ENCODE measurements at places on chromosomes 6 and 20.
A peak's percentile ranks its signal among the peaks of the same experiment; 100 is the strongest.

- no peak for DNase-seq
These were observed 40.9 kb downstream of the NKX2-4 start for GRCh38 chr20:21356386-21356785.

DNA sequence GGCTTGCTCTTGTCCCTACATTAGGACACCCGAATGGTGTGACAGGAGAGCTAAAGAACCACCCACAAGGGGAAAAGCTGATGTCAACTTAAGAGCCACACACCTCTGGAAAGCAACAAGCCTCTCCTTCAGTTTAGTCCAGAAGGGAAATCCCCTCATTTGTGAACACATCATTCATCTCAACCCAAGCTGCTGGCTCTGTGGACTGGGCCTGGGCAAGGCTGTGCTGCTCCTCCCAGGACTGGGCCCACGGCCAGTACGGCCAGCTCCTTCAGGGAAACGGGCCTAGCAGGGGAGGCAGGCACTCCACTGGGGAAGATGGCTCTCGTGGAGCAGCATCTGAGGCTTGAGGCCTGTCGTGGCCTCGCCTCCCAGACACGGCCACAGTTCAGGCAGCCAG lies 12.8 kb upstream of the SLC4A11 start:
- no peak for DNase-seq

GRCh38 chr6:46517202-46517601 lies 26.0 kb upstream of the RCAN2 start:
- no peak for DNase-seq

- DNase-seq, result no peak
These were observed 48.4 kb downstream of the PLAGL2 start for GRCh38 chr20:32158943-32159660.

GRCh38 chr6:150599199-150600009 lies at the start of gene PLEKHG1:
PLEKHG1 (plus strand) TSS chr6:150599885; CDS start chr6:150733682, 133,797 bp downstream.
- DNase-seq, result no peak

DNA sequence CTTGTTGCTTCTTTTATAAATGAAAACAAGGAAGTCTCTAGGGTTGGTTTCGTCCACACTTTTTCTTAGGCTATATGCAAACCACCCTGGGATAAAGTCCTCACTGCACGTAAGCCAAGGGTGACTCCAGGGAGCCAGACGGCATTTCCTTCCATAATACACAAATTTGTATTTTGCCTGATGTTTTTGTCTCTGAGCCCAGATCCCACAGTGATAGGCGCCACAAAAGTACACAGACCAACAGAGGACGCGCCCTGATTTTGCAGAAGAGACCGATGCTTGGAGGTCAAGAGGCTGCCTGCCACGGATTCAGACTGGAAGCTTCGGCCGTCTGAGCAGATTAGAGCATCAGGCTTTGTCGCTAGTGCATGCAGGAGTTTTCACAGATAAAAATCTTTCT lies 22.8 kb downstream of the FOXQ1 start:
- no peak for DNase-seq

DNA sequence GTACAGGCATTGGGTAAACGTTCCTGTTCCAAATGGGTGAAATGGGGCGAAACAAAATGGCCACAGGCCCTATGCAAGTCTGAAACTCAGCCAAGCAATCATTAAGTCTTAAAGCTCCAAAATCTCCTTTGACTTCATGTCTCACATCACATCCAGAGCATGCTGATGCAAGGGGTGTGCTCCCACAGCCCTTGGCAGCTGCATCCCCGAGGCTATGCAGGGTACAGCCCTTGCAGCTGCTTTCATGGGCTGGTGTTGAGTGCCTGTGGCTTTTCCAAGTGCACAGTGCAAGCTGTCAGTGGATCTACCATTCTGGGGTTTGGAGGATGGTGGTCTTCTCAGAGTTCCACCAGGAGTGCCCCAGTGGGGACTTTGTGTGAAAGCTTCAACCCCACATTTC lies 270.0 kb upstream of the CDYL start:
- DNase-seq, result no peak

DNA sequence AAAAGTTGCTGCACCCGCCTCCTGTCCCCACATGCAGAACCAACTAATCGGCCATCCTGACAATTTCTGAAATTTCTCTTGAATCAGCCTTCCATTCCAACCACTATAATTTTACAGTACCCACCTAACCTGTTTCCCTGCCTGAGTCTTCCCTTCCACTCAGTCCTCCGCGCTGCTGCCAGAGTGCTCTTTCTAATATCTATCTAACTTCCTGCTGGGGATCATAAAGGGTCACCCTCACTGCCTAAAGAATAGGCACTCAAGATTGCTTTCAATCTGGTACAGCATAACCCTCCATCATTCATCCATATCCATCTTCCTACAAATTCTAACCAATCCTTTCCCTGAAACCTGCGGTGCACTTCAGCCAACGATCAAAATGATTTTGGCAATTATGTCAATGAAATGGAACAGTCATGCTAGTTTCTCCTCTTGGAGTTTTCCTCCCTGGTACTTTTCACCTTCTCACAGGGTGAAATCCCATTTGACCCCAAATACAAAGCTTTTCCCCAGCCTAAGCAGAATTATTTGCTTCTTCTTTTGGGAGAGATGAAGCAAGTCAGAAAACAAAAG lies 117.5 kb upstream of the BEND6 start:
- DNase-seq, result no peak

DNA sequence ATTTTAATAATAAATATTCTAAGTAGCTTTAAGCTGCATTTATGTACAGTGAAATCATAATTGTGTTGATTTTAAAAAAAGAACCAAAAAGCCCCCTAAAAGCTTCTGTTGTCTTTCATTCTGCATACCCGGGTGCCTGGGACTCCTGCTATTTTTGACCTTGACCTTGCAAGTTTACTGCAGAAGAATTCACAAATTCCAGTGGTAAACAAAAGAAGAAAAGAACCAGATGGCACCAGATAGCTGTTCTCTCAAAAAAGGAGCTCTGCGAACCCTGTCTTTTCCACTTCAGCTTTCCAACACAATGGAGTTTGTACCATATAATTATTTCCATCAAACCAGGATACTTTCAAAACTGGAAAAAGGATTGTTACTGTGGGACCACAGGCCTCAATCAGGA lies 363.3 kb downstream of the SMOC2 start:
- DNase-seq, result no peak

- DNase-seq, result no peak
These were observed 49.0 kb downstream of the COL9A1 start for GRCh38 chr6:70253923-70254322.

- peak; percentile 2 for DNase-seq
These were observed 65.2 kb downstream of the STX11 start for GRCh38 chr6:144215402-144215931.

- no peak for DNase-seq
These were observed 278.1 kb downstream of the FRK start for GRCh38 chr6:115782612-115783011.

DNA sequence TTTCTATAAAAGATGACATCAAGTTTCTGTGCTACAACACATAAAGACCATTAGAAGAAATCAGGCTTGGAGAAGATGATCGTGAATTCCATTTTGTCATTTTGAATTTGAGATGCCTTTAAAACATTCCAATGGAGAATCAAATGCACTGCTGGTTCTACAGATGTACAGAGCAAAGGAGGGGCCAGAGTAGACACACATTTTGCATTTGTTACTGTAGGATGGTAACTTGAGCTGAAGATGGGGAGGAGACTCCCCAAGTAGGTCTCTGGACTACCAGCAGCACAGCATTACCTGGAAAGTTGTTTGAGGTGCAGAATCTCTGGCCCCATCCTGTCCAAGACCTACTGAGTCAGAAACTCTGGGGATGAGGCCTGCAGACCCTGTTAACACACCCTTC lies 121.6 kb upstream of the RALGAPA2 start:
- DNase-seq, result no peak

DNA sequence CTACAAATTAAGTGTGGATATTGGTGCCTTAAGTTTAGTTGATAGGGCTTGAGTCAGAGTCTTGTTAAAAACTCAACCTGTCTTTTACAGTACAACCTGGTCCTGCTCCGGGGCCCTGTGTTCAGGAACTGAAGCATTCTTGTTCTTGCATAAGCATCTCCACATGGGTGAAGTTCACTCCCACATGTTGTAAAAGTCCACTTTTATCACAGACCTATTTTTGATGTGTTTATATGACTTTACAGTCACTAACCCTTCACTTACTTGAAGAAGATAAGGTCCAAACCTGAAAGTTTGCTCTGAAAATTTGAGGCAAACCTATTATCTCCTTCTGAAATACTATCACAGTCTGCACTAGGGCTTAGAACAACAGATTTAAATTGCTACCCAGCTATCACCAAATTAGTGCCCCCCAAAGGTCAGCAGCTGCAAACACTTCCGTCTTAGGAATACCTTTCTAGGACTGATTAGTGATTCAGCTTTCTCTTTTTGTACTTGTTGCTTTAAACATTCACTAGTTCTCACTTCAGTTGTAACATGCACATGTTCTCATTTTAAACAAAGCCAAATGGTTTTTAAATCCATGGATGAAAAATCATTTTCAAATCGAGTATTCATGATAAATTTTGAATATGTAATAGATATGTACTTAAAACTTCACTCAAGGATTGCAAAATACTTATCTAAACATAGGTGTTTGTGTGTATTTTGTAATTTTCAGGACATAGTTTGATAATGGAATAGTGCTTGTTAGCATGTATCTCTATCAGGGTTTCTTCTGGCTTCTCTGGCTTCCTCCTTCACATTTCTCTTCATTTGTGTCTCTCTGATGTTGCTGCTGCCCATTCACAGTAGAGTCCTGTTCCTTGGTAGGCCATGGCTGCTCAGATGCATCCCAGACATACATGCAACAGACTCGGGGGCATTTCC lies 469.8 kb upstream of the SOX4 start:
- DNase-seq, result no peak

- no peak for DNase-seq
These were observed 191.7 kb upstream of the NOX3 start for GRCh38 chr6:155647354-155647753.

DNA sequence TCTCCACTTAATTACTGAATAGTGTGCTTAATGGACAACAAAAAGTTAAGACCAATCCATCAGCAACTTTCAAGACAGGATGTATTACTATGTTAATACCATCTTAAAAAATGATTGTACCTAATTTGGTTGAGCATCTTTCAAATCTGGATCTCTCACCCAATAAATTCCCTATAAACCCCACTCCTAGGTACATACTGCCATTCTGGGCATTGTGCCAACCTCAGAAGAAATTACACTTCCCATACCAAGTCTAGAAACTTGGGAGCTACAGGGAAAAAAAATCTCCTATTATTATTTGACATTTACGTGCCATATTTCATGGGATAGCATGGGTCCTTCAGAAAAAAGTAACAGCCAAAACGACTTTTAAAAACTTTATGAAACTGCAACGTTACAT lies 5.1 kb downstream of the SYNCRIP start:
- DNase-seq, result no peak

DNA sequence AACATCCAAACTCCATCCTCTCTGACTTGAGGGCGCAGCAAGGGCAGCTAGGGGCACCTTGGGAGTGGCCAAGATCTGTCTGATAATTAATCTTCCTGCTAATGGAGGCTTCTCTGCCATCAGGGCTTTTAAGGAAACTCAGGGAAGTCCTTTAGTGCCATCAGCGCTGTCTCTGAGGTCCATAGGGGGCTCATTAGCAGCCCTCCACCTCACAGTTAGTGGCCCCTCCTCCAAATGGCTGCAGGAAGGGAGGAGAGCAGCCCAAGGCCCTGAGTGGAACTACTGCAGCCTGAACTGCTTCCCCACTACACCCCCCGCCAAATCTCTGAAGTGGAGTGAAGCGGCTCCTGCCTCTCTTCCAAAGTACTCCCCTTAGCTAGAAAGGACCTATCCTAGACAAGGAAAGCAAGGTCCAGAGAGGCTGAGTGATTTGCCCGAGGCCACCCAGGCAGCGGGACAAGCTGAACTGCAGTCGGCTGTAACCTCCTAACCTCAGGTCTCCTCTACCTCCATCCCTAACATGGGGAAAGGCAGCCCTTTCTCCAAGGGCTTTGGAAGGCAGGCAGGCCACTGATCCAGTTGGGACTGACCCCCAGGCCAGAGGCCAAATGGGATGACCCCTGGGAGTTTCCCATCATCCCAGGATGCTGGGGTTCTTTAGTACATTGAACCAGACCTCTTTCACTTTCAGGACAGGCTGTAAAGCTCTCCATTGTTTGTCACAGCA lies 39.5 kb upstream of the ZFAND3 start:
- DNase-seq, result no peak

- DNase-seq, result no peak
These were observed 33.4 kb upstream of the GSTA4 start for GRCh38 chr6:53028467-53028866.

GRCh38 chr6:162468326-162468725 lies 259.2 kb downstream of the PRKN start:
- no peak for DNase-seq

DNA sequence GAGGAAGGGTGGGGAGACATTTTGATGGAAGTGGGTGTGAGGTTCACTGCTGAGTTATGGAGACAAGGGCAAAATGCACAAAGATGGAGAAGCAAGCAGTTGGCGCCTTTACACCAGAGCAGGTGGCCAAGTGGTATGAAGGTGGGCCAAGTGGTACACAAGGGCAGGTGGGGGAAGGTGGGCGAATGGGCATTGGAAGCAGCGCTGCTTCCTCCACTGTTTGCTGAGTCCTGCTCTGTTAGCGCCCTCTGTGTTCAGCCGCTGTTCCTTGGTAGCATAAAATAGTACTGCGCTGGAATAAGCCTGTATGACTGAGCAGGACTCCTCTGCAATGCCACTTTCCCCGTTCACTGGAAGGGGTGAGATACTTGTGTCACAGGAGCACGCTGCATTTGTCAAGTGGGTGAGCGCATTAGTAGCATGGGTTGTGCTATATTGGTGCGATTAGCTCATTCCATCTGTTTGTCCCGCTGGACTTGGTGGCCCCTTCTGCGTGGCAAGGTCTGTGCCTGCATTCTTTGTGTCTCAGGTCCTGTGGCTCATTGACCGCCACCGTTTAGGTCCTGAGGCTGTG lies 116.4 kb downstream of the TOX2 start:
- no peak for DNase-seq

DNA sequence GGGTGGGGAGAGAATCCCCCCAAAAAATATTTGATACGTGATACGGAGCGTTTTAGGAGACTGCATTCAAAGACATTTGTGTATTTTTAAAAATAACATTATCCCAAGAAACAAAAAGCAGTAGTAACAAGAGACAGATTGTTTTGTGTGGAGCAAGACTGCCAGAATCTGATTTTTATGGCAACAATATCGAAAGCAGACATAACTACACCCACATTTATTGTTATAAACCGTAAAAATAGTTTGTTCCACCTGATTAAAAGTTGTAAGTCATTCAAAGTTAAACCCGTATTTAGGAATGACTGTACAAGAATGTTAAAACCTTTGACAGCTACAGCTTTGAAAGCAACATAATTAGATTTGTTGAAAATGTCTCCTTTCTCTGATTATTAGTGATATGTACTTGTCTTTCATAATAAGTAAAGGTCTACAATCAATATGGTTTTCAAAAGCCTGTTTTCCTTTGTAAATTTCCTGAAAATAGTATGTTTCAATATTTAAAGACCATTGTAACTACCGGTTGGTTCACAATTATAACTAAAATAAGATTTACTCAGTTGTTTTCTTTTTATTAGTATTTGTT lies 2.7 kb downstream of the EYA4 start:
- no peak for DNase-seq
